ENCODE measurements at places on chromosomes 12 and 14.

DNA sequence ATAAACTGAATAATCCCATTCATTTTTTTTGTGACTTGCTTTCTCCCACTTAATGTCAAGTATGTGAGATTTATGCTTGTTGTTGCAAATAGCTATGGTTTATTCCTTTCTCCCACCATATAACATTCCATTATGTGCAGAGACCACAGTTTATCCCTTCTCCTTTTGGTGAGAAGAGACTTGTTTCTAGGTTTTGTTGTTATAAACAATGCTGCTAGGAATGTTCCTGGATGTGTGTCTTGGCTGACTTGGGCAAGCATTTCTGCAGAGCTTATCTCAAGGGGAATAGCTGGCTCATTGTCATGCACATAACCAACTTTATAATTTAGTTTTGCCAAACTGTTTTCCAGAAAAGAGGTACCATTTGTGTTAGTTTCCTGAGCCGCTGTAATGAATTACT, 47.6 kb upstream of the PPP1CC start:
- no peak for DNase-seq

- DNase-seq, result no peak
These were observed 82.9 kb downstream of the NCOR2 start for GRCh38 chr12:124484526-124484953.

DNA sequence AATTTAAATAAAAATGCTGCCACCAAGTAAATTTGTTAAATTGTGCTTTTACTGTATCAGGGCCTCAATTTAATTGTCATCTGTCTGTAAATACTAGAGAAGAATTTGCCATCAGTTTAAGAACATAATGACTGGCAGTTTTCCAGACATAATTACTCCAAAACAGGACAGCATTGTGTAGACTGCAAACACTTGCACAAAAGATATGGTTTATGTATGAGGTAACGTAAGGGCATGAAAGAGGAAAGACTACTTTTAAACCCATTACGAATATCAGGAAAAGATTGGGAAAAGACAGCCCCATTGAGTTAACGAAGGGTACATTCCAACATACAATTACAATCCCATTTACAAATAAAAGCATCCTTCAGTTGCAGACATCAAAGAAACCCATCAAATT, 59.8 kb upstream of the KRR1 start:
- peak; percentile 51 for DNase-seq

GRCh38 chr12:3432868-3433267, 58.1 kb upstream of the PRMT8 start:
- DNase-seq, result no peak

DNA sequence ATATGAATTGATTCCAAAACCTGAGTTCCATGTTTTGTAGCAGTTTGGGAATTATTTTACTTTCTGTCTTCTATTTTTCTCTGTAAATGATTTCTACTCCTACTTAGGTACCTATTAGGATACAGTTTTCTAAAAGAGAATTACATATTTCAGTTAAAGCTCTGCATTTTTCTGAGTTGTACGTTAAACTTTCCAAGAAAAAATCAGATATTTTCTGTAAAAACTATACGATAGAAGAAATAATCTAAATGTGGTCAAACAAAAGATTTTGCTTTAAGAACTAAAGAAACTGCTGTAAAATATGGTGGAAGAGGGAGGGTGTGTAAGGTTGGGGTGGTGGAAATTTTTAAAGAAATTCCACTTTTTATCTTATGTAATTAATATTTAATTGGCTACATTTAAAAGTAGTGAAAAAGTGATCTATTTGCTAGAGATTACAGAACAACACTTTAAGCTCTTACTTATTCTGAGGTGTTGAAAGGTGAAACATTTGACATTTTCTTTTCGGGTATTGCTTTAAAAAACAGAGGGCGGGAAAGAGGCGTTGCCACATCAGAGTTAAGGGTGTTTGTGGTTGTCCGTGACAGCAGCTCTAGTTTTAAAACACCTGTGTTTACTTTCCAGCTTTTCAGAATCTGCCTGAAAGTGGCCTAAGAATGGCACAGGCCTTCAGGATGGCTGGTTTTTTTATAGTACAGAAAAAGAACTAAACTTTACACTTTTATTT, 187.3 kb downstream of the MIPOL1 start:
- peak; percentile 11 for DNase-seq

DNA sequence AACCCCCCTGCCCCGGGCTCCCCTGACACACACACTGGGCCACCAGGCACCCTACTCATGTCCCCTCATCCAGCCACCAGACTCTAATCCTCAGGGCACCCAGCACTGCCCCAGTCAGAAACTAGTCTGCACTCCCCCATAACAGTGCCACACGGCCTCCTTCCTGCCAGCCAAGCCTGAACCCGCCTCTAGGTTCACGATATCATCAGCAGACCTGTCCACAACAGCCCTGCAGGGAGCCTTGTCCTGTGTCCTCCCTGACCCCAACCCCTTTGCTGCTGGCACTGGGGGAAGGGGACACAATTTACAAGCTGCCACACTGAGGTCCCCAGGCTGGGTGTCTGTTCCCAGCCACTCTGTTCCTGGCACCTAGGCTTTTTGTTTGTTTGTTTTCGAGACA, 33.6 kb downstream of the LTBP2 start:
- no peak for DNase-seq

GRCh38 chr12:131832321-131833231, 4.4 kb downstream of the MMP17 start:
- no peak for DNase-seq

DNA sequence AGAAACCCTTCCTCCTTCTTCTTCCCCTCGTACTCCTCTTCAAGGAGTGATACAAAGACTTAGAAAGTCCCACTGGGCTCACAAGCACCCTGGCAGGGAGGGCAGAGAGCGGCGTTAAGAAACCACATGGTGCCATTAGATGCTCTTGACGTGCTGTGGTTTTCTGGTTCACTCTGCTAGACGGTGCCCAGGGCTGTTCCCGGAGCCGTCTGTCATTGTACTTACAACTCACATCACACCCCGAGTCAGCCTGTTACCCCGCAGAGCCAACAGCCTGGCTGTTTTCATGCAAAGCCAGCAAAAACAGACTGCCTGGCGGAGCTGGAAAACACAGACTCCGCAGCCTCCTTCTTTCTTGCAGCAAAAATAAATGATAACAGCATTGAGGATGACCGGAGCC, 232.6 kb upstream of the TBX3 start:
- DNase-seq, result no peak

DNA sequence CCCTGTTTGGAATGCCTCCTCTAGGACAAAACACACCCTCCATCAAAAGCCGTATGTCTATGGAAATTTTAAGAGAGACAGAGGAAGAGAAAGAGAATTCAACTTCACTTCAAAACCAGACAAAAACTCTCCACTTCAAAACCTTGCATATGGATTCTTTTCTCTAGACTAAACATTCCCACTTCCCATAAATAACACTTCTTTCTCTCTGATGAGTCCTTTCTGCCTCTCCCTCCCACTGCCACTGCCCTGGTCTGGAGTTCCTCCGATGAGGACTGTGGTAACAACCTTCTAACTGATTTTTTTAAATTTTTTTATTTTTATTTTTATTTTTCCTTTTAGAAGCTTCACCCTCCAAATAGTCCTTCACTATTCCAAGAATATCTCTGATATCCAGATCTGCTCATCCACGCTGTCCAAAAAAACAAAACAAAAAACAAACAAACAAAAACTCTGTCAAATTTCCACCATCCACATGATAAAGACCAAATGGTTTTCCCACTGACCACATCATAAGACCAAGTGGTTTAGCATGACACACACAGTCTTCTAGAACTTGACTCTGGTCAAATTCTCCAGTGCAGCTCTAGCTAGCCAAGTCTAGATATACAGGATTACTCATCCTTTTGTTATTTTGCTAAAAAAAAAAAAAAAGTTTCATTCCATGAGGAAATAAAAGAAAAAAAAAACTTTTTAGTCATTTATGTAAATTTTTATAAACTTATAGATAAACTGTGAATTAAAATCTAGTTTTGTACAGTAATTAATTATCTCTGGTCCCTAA, 256.0 kb downstream of the PPFIA2 start:
- DNase-seq, result no peak

DNA sequence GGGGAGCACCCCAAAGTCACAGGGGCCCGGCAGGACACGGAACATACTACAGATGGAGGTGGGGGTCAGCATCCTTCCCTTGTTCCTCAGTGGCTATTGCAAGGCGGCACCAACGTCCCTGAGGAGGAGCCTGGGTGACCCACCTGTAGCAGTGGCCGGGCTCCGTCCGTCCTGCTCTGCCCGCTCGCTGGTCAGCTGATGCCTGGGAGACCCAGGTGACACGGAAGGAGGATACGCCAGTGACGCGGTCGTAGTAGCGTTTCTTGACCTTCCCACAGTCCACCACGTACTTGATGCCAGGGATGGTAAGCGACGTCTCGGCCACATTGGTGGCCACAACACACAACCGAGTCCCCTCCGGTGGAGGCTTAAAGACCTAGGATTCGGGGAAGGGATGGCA, 24.7 kb downstream of the DHX37 start:
- DNase-seq, result no peak

DNA sequence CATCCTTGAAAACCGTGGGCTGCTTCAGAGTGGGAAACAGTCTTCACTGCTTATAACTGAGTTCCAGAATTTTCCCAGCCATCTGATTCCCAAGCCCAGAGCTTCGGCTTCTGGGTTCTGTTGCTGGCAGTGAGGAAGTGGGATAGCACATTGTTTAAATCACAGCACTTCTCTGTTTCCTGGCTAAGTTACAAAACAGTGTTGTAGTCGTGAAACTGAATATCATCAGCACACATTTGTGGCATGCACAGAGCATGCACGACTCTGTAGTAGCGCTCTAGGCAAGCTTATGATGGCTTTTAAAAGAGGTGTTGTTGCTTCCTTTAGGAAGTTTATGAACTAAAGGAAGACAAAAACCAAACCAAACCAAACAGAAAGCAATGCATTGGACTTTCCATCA, 1005.5 kb downstream of the NRXN3 start:
- DNase-seq, result no peak

GRCh38 chr12:93704122-93704521, 26.9 kb downstream of the CRADD start:
- no peak for DNase-seq

- DNase-seq, result no peak
These were observed 146.8 kb downstream of the CHST11 start for GRCh38 chr12:104603545-104603973.

DNA sequence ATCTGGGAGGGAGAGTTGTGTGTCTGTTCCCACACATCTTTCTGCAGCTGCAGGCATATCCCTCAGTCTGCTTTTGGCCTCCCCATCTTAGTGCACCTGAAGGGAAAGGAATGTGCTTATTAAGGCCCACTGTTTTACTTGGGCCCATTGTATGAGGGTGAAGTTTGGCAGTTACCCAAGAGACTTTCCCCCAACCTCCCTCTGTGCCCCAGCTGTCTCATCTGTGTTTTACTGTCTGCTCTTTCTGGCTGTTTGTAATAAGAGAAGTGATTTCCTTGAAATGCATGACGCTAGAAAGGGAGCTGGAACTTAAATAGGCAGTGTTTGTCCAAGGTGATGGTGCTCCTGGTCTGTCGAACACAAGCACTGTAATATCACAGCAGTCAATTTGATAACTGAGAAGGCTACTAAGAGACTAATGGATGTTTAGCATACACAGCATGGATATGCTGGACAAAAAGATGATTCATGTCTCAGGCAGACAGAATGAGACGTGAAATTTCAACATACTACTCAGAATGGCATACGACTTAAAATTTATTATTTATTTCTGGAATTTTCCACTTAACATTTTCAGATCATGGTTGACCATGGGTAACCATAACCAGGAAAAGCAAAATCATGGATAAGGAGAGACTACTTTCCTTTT, 43.6 kb downstream of the FSCB start:
- DNase-seq, result no peak

GRCh38 chr14:74793506-74794155, 30.5 kb downstream of the YLPM1 start:
- DNase-seq, result no peak

GRCh38 chr12:65355461-65355860, 77.0 kb downstream of the MSRB3 start:
- DNase-seq, result no peak

- DNase-seq, result no peak
These were observed 14.5 kb upstream of the LLPH start for GRCh38 chr12:66144791-66145754.

DNA sequence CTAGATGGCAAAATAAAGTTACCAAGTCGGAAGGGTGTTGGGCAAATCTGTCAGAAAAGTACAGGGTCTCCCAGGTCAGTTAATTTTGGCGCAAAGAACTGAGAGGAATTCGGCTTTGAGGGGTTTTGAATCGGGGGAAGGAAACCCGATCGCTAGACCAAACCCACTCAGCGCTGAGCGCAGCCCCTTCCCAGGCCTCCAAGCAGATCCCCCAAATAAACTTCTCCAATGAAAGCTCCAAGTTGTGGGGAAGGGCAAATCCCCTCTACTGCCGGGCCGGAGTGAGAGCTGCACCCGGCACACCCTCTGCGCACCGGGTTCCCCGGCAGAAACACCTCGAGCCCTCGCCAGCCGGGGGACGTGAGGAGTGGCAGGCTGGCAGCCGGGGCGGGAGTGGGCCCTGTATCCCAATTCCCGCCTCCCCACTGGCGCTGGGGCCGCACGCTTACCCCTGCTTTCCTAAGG, 441 bp downstream of the E2F7 start:
- DNase-seq, result no peak

- DNase-seq, result no peak
These were observed 101.4 kb upstream of the PPP4R3A start for GRCh38 chr14:91611528-91611927.

GRCh38 chr12:79692860-79693577, 2.3 kb upstream of the PAWR start:
- no peak for DNase-seq

GRCh38 chr14:56874375-56874774, 64.1 kb upstream of the OTX2 start:
- DNase-seq, result no peak

GRCh38 chr12:85357609-85358008, 77.6 kb downstream of the ALX1 start:
- DNase-seq, result no peak

DNA sequence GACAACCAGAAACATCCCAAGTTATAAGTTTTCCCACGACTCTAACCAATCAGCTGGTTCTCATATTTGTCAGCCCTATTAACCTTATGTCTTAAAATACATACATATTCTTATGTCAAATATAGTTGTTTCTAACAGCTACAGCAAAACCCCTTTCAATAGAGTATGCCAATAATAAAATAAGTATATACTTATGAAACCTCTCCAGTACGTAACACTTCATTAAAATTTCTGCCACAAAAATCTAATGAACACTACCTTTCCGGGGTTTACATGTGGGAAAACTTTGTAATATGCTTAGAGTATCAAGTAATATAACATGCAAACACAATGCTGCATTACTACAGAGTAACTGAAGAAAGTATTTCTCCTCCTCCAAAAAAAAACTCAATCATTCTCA, 1.8 kb downstream of the LRP6 start:
- DNase-seq, result no peak

DNA sequence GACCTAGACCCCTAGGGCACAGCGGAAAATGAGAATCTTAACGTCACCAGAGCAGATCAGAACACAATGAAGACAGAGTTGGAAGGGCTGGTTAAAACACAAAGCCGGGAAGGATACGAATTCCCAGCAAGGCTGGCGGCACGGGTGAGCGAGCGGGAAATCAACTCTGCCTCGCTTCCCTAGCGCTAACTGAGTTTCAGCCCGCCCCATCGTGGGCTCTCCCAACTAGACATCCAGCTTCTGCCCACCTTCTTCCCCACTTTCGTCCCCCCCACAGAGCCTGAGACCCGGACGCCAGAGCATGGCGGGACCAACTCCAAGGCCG, 377 bp downstream of the CCNT1 start:
- DNase-seq, result no peak

GRCh38 chr12:130965668-130966067, 12.0 kb downstream of the ADGRD1 start:
- no peak for DNase-seq

All from NCI-H1436 treated with DMSO at 0.1 percent for 48 hours (cell line).